CD4-positive, alpha-beta T cell treated with Interleukin-4 for 4 hours (primary cell): ENCODE measurements at places on chromosomes 1 and 21.

DNA sequence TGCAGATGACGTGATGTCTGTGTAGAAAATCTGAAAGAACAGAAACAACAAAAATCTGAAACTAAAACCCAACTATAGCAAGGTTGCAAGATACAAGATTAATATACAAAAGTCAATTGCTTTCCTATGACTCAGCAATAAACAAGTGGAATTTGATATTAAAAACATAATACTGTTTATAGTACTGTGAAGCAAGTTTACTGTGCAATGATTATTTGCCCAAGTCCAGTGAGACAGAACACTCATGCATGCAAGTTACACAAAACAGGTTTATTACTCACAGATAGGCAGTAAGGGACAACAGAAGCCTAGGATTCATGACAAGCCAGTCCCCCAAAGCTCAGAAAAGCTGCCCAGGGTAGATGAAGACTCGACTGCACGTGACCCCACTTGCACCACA is 62.4 kb upstream of the RAB4A start:
- DNase-seq, result no peak

- DNase-seq, result no peak
These were observed 21.4 kb downstream of the LRRC42 start for GRCh38 chr1:53967409-53968124.

GRCh38 chr1:55640708-55641473 is 425.7 kb upstream of the USP24 start:
- peak; percentile 19 for DNase-seq

DNA sequence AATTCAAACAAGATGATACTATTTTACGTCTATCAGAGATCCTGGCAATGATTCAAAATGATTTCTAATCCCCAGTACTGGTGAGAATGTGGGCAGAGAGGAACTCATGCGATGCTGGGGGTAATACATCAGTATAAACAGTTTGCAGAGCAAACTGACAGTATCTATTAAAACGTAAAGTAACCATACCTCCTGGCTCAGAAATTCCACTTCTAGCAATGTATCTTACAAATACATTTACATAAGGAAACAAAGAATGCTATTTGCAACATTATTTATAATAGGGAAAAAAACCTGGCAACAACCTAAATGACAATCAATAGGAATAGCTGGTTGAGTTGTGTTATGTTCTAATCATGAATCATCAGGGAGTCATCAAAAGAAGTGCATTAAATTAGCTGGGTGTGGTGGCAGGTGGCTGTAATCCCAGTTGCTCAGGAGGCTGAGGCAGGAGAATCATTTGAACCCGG is 15.9 kb downstream of the RCAN1 start:
- DNase-seq, result no peak

GRCh38 chr1:210669951-210670350 is 341.2 kb downstream of the HHAT start:
- DNase-seq, result no peak

- DNase-seq, result peak; percentile 70
These were observed 9.0 kb downstream of the C1orf105 start for GRCh38 chr1:172429331-172430127.

DNA sequence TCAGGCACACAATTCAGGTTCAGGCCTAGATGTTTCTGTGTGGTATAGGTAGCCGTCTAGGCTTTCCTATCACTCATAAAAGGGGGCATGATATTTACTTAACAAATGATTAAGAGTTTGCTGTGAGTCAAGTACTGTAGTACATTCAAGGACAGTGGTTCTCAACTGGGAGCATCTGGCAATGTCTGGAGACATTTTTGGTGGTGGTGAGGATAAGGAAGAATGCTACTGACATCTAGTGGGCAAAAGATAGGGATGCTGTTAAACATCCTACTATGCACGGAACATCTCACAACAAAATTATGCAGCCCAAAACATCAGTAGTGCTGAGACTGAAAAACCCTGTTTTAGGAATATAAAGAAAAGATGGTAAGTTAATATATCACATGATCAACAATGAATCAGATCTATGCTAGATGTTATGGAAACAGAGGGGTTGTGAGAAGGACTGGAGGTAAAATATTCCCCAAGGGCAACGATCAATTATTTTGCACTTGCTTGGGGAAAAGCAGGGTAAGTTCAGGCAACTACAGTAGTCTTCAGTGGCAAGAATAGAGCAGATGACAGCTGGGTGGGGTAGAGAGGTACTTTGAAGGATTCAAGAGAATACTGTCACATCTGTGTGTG is 4.9 kb downstream of the DNTTIP2 start:
- peak; percentile 42 for DNase-seq

- no peak for DNase-seq
These were observed 10.3 kb downstream of the KIAA0040 start for GRCh38 chr1:175182201-175182746.

DNA sequence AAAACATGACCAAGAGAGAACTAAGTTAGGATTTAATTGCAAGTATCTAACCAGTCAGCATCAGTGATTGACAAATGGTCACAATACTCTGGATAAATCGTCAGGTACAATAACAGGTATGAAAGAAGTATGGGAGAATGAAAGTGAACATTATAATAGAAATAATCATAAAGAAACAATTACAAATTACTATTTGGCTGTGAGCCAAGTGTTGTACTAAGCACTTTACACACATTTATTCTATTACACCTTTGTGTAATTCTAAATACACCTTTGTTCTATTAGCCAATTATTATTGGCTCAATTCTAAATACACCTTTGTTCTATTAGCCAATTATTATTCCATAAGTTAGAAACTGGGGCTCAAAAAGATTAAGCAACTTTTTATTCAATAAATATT is 114.7 kb downstream of the KCNH1 start:
- no peak for DNase-seq

- no peak for DNase-seq
These were observed 14.2 kb upstream of the PLEKHA6 start for GRCh38 chr1:204373911-204374310.

DNA sequence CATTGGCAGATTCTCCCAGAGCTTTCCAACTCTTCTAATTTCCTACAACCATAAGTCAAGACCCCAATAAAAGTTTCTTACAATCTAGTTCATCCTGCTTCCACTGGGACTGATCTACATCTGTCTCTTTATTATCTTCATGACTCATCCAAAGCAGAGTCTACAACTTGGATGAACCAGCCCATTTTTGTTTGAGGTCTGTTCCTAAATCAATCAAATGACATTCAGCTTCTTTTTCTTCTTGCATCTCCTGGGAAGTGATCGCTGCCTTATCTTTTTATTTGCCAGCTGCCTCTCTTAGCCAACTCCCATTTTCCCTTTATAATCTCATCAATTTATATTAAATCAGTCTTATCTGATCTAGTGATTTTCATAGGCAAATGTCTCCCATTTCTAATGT is 105.6 kb downstream of the ERG start:
- no peak for DNase-seq

GRCh38 chr1:235074523-235075047 is 54.1 kb downstream of the TOMM20 start:
- DNase-seq, result peak; percentile 73

DNA sequence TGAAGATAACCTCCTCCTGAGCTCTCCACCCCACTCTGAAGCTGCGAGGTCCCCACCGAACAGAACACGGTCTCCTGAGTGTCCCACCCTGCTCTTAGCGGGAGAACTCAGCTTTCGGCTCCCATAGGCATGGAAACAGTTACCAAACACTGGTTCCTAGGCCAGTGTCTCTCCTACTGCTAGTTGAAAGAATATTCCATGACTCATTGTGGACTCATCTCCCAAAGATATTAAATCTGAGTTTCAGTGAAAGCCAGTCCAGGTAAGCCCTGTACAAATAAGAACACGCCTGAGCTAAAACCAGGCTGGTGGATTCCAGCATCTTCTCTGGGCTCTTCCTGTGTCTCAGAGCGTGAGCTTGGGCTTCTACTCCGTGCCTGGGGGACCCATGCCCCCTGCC is 107.5 kb upstream of the CLDN14 start:
- no peak for DNase-seq

GRCh38 chr1:225877580-225877979 is 4.6 kb downstream of the TMEM63A start:
- no peak for DNase-seq

- no peak for DNase-seq
These were observed 112.6 kb upstream of the B3GALT2 start for GRCh38 chr1:193299038-193299437.

- DNase-seq, result no peak
These were observed 4.7 kb downstream of the SNAPIN start for GRCh38 chr1:153663211-153663610.

DNA sequence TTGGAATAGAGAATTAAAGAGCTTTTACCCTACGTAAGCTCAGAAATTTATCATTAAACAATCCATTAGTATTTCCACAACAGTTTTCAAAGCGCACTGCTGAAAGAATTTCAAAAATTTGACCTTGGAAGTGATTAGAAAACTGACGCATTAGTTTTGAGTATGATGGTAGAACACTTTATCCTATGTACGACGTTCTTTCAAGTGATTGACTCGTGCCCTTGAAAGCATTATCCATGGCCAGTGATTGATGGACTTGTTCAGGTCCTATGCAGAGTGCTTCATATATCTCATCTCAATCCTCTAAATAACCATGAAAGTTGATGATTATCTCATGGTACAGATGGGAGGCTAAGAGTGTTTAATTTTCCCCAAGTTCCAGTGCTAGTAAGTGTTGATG is 697.2 kb downstream of the USP25 start:
- no peak for DNase-seq

DNA sequence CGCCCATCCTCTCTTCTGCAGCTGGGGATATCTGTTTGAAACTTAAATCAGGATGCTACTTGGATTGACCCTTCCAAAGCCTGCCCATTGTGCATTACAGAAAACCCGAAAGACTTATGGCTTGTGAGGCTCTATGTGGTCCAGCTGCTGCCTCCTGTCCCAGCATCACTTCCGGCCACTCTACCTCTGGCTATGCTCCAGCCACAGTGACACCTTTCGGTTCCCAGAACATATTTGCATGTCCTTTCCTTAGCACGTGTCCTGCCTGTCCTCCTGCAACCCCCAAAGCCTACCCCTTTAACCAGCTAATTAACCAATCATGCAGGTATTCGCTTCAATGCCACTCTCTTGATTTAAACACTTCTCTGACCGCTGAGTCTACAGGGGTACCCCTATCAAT is 167.6 kb downstream of the PRDM2 start:
- no peak for DNase-seq

- DNase-seq, result no peak
These were observed 15.4 kb downstream of the TRIM67 start for GRCh38 chr1:231177226-231177625.

GRCh38 chr1:154199563-154199879 is 6.6 kb downstream of the CFAP141 start:
- no peak for DNase-seq

DNA sequence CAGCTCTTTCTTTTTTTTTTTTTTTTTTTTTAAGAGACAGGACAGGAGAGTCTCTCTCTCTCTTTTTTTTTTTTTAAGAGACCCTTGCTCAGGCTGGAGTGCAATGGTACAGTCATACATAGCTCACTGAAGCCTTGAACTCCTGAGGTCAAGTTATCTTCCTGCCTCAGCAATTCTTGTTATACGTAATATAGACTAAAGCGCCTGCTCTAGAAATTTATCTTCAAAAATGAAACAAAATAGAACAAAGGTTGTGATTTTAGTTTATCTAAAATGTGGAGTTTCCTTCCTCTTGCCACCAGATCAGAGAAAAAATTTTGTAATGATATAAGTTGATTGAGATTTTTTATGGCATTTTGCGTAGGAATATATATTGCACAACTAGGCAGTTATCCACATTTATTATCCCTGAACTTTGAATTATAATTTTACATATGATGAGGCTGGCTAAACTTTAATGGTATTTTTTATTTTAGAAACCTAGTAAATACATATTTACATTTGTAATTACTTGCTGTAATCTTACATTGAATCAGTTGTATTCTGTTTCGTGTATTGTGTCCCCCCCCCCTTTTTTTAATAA is 44.2 kb downstream of the MTF2 start:
- DNase-seq, result no peak

GRCh38 chr1:6220236-6220635 is 14.3 kb downstream of the RNF207 start:
- DNase-seq, result no peak

DNA sequence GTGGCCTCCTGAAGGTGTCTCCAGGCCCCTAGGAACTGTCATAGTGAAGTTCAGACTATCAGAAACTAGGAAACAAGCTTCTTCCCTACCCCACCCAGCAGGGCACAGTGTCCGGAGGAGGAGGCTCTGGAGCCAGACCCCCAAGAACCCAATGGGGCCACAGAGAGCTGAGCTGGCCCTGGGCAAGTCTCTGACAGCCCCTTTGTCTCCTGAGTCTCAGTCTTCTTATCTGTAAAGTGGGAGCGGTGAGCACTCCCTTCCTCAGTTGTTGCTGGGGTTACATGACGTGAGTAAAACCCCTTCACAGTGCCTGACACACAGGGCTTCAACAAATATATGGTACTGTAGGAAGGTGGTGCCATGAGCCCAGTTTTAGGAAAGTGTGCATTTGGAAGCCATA is 675.8 kb downstream of the MATN1 start:
- no peak for DNase-seq

GRCh38 chr1:111624382-111624781 is 4.8 kb downstream of the RAP1A start:
- DNase-seq, result peak; percentile 76

GRCh38 chr1:7868070-7868780 is 15.4 kb upstream of the UTS2 start:
- no peak for DNase-seq

GRCh38 chr21:37155186-37155585 is 82.1 kb downstream of the TTC3 start:
- no peak for DNase-seq

DNA sequence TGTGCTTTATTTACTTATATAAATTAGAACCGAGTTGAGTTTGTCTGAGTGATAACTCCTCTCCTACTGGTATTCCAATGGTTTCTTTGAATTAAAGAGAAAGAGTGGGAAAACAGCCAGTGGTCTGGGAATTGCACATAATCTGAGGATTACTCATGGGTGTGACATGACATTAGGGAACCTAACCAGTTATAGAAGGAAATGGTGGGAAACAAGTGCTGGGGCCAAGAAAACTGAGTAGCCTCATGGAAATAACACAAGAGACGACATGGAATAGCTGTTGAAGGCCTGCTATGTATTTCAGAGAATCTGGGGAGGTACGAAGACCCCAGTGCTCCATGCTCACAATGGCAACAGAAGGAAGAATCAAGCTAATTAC is 41.8 kb upstream of the LRRC52 start:
- no peak for DNase-seq

- no peak for DNase-seq
These were observed 48.2 kb downstream of the SSBP3 start for GRCh38 chr1:54357967-54358366.

- DNase-seq, result peak; percentile 19
These were observed 99.2 kb downstream of the LHX8 start for GRCh38 chr1:75233302-75233929.
